ENCODE measurements at places on chromosomes 11 and 22.

DNA sequence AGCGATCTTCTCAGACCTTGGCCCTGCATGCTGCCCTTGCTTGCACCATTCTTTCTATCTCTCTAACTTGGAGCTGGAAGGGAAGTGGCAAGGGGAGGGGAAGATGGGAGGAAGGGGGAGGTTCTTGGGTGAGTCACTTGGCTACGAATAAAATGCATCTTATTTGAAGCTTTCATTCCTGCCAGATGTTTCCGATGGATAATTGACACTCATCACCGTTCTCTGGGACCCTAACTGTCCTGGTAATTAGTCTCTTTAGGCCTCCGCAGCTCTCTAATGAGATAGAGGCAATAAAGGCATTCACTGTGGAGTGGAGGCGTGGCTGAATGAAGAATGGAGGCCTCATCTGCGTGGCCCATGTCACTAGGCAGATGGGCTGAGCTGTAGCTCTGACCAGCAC lies 960.1 kb downstream of the NTM start:
- DNase-seq: no peak

DNA sequence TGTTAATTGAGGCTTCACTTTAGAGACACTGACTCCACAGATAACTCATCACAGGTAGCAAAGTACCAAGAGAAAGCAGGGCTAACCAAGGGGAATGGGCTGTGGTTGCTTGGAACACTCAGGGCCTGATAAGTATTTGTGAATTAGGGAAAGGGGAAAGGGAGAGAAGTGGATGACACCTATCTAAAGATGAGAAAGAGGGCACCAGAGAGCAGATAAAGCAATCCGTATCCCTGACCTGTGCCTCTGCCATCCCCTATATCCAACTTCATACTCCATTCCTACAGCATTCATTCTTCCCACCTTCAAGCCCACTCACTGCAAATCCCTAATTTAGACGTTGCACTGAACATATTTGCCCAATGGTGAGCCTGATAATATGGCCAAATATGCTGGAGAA lies 43.0 kb upstream of the API5 start:
- no peak for DNase-seq

GRCh38 chr11:76849376-76849775 lies 11.3 kb upstream of the ACER3 start:
- DNase-seq: no peak

- no peak for DNase-seq
Measured at GRCh38 chr11:118696673-118697226, 17.3 kb upstream of the TREH start.

GRCh38 chr11:69153661-69154060 lies 2.1 kb upstream of the SMIM38 start:
- no peak for DNase-seq

- no peak for DNase-seq
Measured at GRCh38 chr22:27614650-27615007, 186.9 kb downstream of the MN1 start.

DNA sequence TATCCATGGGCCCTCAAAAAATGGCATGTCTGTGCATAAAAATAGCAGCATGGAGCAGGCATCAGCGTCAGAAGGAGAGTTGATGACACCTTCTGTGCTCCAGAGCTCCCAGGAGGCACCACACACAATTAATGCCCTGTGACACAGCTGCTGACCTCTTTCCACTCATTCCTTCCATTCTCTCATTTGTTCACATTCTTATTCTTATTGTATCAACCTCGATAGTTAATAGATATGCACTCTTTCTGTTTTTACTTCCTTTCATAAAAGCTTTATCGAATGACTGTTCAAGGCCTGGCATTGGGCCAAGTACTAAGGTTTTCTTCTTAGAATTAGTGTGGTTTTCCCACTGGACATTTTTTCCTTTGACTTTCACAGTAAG lies 266.0 kb upstream of the MTNR1B start:
- no peak for DNase-seq

DNA sequence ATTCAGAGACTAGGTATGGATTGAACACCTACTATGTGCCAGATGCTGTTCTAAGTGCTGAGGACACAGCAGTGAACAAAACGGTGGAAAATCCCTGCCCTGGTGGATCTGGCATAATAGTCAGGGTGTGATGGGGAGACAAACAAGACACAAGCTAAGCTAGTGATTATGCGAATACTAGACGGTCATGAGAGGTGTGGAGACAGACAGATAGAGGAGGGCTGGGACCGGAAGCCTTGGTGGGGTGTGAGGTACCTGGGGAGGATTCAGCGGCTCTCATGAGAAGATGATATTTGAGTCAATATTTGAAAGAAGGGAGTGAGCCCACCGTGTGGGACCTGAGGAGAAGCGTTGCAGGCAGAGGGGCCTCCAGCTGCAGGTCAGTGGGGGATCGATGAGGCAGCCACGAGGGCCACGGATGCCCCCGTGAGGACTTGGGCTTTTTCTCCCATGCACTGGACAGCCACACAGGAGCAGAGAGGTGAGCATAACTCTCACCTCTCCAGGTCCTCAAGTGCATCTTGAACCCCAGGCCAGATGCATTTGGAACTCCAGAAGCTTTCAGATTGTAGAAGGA lies 4.7 kb downstream of the CD5 start:
- no peak for DNase-seq

DNA sequence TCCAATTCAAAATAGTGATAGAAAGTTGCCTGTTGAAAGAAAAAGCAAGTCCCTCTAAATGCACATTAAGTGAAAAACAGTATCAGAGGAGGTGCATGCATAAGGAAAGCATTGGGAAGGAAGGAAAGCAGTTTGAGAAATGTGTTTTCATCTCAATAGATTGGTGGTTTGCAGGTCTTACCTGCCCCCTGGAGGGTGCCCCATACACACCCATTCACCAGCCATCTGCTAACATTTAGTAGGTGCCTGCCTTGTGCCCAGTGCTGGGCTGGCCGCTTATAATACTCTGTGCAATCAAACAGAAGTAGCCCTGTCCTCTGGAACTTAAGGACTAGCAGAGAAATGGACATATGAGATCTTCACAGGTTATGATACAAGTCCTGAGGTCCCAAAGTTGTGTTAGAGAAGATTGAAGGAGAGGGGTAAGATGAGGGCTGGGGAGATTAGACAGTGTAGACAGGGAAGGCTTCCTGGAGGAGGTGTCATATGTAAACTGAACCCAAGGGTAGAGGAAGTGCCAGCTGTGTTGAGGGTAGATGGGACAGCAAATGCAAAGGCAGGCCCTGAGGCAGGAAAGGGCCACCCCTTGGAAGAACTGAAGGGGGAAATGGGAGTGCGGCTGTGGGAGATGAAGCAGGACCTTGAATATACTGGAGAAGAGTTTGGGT lies 184.2 kb downstream of the MN1 start:
- no peak for DNase-seq

DNA sequence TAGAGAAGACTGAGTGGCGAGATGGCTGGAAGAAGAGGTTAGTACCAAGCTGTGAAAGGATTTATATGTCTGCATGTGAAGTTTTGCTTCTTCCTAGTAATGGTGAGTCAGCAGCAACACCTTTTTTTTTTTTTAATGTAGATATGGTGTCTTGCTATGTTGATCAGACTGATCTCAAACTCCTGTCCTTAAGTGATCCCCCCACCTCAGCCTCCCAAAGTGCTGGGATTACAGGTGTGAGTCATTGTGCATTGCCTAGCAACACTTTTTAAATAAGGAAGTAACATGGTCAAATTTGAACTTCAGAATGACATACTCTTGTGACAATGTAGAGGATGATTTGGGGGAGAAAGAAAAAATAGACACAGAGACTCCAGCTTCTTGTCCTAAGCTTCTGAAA lies 6.5 kb upstream of the CSTPP1 start:
- DNase-seq: no peak

DNA sequence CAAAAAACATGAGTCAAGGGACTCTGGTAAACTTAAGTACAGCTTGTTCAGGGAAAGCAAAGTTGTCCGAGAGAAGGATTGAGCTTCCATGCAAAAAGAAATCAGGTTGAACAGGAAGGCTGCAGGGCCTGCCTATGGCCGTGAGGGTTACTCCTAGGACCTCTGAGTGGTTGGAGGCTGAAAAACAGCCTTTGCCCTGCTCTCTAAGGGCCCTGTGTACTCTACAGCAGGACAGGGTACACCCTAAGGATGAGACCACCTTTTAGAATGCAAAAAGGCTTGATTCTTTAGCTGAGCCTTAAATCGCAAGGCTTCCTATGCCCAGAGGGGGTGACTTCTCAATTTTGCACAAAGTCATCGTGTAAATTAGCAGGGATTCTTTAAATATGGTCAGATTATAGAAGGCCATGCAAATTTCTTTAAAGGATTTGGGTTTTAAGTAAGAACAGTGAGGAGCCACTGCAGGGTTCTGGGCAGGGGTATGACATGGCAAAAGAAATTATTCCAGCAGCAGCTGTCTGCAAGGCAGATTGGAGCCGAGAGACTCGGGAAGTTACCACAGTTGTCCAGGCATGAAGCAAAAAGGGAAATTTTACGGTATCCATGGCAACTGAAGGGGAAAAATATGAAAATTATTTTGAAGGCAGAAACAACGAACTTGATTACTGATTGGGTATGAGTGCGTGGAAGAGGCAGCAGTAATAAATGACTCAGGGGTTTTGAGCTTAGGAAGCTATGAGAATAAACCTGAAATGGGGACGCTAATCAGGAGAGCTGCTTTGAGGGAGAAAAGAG lies 91.8 kb downstream of the FAM76B start:
- no peak for DNase-seq

DNA sequence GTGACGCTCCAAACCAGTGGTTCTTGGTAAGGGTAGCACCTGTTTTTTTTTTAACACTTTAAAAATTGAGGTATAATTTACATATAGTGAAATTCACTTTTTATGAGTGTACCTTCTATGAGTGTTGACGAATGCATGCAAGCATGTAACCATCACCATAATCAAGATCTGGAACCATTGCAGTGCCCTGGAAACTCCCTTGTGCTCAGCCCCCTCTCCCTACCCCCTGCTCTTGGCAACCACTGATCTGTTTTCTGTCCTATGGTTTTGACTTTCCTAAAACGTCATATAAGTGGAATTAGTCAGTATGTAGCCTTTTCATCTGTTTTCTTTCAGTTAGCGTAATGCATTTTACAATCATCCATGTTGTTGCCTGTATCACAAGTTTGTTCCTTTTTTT lies 212.2 kb downstream of the GRIK4 start:
- no peak for DNase-seq

GRCh38 chr11:860234-861104 lies 17.8 kb downstream of the TSPAN4 start:
- no peak for DNase-seq

- DNase-seq: no peak
Measured at GRCh38 chr11:95891423-95892170, 32.3 kb downstream of the MTMR2 start.

DNA sequence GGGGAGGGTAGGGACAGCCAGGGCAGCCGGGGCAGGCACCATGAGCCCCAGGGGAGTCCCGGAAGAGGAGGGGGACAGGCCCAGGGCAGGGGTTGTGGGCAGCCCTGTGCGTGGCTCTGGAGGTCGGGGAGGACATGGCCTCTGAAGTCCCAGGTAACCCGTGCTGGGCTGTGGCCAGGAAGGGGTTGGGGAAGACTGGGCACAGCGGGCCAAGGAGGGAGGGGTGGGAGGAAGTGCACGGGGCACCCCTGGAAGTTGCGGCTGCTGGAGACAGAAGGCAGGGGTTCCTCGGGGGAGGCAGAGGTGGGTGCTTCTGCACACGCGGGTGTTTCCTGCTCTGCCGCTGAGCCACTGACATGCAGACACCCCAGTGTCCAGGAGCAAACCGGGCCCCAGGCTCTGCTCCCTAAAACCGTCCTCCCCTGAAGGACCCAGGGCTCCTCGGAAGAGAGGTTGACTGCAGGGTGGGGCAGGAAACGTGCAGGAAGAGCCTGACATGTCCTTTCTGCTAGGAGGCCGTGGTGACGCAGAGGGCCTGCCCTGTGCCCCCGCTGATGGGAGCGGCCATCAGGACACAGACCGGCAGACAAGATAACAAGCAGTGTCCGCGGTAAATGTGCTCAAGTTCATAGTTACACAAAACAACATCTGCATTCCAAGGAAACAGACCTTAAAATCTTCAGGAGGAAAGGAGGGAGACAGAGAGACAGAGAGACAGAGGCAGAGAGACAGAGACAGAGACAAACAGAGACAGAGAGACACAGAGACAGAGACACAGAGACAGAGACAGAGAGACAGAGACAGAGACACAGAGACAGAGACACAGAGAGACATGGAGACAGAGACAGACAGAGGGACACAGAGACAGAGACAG lies 5.7 kb downstream of the TNNI2 start:
- no peak for DNase-seq

DNA sequence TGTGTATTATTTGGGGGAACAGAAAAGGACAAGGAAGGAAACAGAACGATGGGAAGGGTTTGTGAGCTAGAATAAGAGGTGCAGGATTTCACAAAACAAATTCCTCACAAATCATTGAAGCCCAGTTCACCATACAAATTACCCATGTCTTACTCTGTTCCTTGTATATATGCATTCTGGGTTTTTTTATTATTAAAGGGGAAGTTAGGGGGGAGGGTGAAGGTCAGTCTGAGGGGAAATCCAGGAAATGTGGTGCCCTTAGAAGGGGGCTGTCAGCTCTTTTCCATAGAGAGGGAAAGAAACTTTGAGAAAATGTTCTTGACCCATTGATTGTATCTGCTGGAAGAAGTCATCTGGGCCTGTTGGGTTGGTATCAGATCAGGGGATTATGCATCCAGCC lies 90.8 kb downstream of the RNF169 start:
- DNase-seq: no peak

DNA sequence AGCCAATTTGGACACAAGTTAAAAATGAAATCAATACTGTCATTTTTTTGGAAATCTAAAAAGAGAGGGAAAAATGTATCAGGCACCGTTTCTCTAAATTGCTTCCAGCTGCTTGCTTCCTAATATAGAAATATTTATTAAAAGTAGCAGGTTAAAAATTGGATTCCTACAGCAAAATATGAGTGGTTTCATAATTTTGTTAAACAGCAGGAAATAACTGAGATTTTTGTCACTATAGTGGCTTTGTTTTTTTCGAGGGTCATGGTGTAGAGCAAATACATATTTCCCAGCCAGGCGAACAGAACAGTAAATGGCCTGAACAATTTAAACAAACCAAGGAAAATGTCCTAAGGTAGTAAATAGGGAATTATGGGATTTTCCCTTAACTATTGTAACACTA lies 159.7 kb downstream of the DDX10 start:
- no peak for DNase-seq

- no peak for DNase-seq
Measured at GRCh38 chr11:13076961-13077360, 67.8 kb downstream of the RASSF10 start.

DNA sequence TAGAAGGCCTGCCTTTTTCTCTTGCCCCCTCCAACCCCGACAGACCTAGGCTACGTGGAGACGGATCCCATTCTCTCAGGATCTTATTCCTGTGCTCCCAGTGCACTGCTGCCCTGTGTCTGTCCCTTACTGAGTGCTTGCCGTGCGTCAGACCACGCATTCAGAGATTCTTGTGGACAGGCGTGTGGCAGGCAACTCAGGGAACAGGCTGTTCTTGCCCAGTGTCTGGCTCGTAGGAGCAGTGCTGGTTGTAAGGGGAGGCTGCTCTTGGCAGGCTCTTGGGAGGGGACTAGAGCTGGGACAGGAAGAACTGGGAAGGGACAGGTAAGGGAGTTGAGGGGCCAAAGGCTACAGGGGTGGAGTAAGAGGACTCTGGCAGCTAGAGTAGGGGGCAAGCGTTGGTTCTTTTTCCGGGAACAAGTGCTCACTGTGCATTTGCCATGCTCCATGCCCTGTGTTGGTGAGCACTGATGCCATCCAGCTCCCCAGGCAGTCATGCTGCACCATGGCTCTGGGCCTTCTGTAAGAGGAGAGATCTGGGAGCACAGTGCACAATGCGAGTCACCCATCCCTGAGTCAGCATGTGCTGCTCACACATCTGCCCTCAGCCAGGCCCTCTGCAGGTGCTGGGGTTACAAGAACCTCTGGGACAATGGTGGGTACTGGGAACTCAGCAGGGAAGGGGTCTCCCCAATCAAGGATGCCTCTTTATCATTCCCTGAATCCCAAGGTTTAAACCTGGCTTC lies 119.1 kb downstream of the TBC1D22A start:
- no peak for DNase-seq
